Pancreas (tissue), 10 donors: ENCODE measurements at places on chromosomes 16 and 17. TPM values are rescaled to one million over a fixed set of nuclear protein-coding genes. Genes with fewer than 3 reads are reported as not detected.

Gene C16orf92
- total RNA-seq = not detected

Gene CCR7
- 0.09 TPM for total RNA-seq

DNA sequence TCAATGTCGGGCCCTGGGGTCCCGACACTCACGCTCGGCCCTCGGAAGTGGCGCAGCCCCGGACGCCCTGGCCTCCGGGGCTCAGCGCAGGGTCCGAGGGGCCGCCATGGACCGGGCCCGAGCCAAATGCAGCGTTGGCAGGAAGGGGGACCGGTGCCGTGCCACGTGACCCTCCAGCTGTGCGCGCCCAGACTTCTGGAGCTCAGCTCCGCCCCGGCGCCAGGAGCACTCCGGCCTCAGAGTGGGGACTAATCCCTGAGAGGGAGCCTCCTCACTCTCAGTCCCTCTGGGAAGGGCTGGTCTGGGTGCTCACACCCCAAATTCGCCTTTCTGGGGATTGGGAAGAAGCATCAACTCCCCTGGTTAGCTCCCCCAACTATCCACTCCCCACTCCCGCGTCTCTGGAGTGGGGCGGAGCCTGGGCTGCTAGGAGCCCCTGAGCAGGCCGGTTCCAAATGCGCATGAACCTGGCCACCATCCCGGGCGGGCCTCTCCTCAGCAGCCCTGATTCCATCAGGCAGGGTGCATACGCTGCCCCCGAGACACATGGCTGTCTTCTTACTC, at the start of gene B3GNT9:
Gene B3GNT9, minus strand, starts transcription at position 166 of the 564 bp plus-strand sequence. CDS start 513 bp downstream, outside the sequence.
- peak; percentile 58 for DNase-seq

- DNase-seq = no peak
Measured at GRCh38 chr16:70614208-70614951, 32.0 kb upstream of the IL34 start.

DNA sequence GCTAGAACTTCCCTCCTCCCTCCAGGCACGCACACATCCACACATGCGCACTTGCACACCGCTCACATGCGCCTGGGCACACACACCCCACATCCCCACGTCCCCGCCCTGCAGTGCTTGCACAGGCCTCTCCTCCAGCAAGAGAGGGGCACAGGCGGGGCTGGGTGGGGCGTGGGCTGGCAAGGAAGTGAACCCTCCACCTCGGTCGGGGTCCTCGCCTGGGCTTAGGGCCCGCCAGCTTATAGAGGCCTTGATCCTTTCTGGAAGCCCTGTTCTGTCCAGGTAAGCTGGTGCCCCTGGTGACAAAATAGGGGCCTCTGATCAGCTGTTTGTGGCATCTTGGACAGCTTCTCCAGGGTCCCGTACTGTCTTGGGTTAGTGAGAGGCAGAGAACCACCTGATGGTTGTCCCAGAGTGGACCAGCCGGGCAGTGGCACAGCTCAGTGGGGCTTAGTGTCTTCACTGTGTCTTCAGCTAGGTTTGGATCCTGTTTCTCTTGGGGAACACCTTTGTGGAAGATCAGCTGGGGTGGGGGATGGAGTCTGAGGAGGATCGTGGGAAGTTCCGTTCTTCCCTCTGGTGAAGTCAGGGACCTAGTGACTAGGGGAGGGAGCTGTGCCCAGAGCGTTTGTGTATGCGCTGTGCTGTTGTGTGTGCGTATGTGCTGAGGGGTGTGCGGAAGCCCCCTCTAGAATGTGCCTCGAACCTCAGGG, 12.1 kb downstream of the TBX4 start:
- DNase-seq = no peak
